ENCODE measurements at places on chromosomes 16 and 17.

DNA sequence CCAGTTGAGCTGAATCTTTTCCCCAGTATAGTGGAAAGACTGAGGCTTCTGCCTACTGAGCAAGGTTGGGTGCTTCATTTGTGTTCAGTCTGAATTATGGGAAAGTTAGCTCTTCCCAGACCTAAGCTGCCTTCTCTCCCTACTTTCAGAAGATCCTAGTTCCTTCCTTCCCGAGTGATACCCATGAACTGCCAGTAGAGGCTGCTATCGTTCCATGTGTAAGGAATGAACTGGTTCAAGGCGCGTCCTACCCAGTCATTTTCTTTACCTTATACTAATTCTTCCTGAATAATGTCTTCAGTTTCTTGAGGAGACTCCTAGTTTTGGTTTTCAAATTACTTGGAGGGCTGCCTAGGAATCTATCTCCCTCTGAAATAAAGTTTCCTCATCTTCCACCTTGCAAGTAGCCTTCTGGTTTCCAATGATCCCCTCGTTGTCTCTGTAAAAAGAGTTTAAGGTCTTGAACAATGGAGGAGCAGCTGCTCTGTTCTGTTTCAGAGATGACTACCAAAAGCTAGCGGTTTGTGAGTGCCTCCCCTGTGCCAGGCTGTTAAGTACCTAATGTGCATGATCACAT is 934 bp upstream of the AOC2 start:
- DNase-seq, result peak; percentile 27

DNA sequence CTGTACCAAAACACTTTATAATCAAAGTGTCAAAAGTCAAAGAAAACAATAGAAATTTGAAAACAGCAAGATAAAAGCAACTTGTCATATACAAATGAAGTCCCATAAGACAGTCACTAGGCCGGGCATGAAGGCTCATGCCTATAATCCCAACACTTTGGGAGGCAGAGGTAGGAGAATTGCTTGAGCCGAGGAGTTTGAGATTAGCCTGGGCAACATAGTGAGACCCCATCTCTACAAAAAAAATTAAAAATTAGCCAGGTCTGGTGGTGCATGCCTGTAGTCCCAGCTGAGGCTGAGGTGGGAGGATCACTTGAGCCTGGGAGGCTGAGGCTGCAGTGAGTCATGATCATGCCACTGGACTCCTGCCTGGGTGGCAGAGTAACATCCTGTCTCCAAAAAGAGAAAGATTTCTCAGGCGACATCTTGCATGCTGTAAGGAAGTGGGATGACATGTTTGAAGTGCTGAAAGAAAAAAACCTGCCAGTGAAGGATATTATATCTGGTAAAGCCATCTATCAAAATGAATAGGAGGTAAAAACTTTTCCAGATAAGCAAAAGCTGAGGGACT is 98.7 kb upstream of the NACA2 start:
- peak; percentile 50 for DNase-seq

DNA sequence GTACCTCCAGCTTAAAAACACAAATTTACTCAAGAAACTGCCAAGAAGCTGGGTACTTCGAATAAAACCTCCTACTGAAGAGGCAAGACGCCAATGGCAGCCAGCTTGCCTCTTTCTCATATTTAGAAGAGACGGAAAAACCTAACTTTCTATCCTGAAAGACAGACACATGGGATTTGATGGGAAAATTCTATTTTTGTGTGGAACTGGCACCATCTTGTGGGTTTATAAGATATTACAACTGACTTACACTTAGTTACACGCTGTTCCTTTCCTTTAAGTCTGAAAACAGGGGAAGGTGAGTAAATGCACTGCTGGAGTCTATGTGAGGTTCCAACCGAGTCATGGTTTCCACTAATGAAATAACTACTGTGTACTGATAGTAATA is 10.3 kb downstream of the ZNF18 start:
- DNase-seq, result no peak

DNA sequence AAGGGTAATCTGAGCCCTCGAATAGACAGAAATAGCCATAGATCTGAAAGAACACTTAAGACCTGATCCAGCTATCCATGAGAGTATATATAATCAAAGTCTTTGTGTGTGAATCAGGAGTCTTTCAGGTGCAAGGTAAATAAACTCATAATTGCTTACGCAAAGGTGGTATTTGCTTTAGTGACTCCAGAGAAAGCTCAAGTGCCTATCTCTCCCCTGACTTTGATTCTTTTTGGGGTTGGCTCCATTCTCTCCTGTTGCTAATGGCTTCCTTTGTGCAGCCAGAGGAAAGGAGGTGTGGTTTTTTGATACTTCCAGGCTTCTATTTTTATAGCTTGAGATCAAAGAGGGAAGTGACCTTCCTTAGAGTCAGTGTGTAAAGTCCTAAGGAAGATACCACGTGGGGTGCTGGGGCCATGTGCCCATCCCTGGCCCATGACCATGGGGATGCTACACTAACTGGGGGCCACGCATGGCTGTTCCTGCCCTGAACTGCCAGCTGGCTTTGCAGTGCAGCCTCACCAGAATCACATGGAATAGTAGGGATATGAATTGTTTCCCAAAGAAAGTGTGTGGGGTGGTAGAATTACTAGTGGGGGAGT is 45.8 kb downstream of the TENT4B start:
- DNase-seq, result no peak

DNA sequence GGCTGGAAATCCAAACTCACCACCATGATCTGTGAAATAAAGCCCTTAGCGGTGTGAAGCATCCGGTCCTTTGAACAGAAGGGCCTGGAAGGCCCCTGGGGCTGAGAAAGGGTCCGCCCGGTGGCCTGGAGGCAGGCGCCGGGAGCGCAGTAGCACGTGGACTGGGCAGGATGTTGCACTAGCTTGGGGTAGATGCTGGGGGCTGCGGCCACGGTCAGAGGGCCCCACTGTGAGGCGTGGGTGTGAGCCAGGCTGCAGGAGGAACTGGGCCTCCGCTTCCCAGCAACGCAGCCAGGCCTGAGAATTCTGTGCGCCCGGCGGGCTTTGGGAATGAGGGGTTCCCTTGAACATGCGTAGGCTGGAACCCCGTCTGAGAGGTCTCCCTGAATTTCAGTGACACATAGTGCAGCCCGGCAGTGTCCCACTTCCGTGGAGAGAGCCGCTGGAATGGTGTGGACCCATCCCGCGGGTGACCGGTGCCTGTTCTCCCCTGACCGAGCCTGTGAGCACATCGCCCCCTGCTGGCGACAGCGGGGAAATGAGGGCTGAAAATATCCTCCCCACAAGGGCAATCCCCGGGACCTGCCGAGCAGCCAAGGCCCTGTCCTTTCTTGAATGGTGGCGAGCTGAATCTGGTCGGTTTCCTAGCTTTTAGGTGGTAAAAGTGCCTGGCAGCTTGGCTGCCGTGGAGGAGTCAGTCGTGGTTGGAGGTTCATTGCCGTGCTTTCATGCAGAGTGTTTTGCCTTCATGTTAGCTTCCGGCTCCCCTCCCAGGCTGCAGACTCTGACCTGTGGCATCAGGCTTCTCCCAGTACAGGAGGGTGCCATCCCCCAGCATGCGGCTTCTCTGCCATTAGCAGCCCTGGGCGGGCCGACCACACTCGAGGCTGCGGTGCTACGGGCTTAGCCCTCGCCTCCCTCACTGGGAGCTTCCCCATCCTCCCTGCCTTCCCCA is 43.8 kb downstream of the DNAJA2 start:
- peak; percentile 43 for DNase-seq

- DNase-seq, result no peak
These were observed 246.4 kb downstream of the XYLT1 start for GRCh38 chr16:17224350-17224749.

DNA sequence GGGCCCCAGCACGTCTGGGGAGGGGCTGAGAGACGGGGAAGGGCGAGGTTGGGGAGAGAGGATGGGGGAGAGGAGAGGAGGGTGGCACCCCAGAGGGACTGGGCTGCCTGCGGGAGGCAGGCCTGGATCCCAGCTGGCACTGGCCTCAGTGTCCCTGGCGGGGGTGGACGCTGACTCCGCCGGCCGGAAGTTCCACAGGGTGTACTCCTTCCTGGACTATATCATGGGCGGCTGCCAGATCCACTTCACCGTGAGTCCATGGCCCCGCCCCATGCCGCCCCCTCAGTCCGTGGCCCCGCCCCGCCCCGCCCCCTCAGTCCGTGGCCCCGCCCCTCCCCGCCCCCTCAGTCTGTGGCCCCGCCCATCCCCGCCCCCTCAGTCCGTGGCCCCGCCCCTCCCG is 11.3 kb downstream of the CPNE7 start:
- DNase-seq, result no peak

GRCh38 chr17:18217412-18218015 is 7.9 kb upstream of the LLGL1 start:
- DNase-seq, result peak; percentile 46

GRCh38 chr16:27951489-27952120 is 111.9 kb downstream of the GSG1L start:
- peak; percentile 69 for DNase-seq

DNA sequence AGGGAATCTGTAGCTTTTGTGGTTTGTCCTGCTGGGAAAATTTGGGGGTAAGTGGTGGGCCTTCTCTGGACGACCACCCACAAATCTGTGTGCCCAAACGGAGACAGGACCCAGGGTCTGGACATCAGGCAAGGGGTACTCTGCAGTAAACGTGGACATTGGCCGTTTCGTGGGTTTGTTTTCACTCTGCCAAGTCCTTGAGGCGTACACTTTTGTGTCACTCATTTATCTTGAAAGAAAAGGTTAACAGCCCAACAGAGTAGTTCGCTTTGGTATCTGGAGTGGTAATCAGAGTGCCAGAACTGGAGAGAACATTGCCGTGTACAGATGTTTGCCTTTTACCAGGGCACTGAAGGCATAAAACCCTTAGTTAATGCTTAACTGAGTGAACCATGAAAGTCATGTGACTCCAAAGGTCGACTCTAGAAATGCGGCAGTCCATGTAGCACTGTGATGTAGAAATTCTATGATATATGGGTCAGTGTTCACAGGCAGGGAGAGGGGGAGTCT is 15.4 kb downstream of the NAA60 start:
- no peak for DNase-seq

GRCh38 chr16:88285514-88285822 is 97.3 kb upstream of the ZNF469 start:
- no peak for DNase-seq

DNA sequence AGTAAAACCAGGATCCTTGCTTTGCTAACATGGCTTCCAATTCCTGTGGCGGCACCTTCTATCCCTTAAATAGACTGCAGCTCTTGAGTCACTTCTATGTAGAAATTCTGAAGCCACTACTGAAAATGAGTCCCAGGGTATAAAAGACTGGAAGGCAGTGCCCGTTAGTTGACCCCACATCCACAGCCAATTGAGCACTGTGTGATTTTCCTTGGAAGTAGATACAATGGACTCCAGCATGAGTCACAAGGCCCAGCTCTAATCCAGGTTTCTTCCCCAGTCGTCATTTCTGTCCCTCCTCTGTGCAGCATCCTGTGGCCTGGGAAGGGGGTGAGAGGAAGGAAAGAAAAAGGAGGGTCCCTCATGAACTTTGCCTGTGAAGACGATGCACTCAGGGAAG is 69.5 kb downstream of the HLF start:
- peak; percentile 46 for DNase-seq

DNA sequence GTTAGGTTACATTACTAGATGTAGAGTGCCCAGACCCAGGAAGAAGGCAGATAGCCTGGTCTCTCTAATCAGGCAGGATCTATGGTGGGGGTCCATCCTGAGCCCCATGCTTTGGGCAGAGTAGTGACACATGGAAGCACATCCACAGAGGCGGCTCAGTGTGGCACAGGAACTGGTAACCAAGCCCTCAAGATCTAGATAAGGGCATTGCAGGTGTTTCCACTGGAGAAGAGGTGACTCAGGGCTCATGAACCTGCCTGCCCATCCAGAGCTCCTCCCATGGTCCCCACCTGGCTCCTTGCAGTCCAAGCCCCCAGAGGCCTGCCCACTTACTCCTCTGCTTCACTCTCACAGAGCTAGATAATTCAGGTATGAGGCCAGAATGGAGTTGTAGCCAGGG is 62.0 kb upstream of the TMEM132E start:
- no peak for DNase-seq

DNA sequence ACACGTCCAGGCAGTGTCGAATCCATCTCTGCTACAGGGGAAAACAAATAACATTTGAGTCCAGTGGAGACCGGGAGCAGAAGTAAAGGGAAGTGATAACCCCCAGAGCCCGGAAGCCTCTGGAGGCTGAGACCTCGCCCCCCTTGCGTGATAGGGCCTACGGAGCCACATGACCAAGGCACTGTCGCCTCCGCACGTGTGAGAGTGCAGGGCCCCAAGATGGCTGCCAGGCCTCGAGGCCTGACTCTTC is 7.2 kb upstream of the CD68 start:
- DNase-seq, result no peak

DNA sequence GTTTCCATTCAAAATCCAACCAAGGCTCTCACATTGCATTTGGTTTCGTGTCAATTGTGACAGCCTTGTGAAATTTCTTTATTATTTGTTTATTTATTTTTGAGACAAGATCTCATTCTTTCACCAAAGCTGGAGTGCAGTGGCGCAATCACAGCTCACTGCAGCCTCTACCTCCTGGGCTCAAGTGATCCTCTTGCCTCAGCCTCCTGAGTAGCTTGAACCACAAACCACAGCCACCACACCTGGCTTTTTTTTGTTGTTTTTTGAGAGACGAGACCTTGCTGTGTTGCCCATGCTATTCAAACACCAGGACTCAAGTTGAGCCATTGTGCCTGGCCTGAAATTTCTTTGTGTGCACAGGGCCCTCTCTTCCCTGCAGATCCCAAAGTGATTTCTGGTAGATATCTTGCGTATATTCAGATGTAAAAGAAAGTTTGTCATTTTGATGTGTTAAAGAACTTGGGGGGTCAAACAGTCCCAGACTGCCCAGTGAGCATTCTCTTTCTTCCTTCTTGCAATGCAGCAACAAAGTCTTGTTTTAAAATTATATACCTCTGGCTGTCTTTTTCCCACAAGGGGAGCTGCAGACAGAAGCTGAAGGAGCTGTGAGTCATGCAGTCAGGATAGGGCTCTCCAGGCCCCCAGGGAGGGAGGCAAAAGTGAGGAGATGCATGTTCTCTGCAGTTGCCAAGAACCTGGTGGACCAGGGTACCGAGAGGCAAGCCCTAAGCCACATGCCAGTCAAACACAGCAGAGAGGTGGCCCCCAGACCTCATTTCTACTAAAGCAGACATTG is 15.5 kb upstream of the USP22 start:
- no peak for DNase-seq

DNA sequence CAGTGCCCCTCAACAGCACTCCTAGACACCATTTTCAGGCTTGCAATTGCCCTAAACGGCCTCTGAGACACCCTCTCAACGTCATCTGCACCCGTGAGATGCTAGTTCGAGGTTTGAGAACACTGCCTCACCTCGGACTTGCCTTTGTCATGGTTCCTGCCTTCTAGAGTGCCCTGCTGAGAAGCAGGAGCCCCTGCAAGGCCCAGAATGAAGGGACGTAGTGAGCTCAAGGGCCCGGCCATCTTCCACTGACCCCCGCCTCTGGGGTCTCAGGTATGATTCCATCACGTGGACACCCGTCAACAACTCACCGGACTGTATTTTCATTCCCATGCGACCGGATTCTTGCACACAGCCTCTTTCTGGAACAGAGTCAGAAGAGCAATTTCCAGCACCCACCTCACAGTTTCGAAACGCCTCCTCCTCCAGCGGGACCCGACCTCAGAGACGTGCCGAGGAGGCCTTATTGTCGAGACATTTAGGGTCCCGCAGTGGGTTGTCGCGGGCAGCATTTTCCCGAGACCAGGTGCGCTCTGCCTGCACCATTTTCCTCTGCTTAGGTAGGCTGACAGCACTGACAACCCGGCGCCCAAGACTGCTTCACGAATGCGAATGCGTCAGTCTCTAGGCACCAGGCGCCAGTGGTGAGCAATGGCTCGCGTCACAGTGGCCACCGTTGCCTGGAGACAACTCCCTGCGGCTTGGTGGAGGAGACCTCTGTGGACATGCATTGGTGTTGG is 999.9 kb downstream of the KCNJ18 start:
- no peak for DNase-seq

- DNase-seq, result no peak
These were observed 154.0 kb upstream of the ASIC2 start for GRCh38 chr17:33447090-33447489.
